CD8-positive, alpha-beta memory T cell (primary cell): ENCODE measurements at places on chromosomes 2 and 18.

DNA sequence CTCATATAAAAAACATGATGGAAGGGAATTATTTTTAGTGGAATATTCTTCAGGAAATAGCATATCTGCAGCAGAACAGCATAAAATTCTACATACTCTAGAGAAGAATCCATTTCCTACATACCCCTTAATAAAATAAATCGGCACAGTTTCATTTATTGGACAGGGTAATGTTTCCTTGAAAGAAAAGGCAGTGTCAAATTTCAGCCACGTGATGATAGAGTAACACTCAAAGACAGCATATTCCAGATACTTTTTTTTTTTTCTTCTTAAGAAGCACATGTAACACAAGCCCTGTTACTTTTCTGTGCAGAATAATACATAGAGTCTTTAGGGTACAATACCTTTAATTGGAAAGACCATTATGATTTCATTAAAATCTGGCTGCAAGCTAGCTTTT, 204.4 kb downstream of the SRBD1 start:
- DNase-seq, result no peak

DNA sequence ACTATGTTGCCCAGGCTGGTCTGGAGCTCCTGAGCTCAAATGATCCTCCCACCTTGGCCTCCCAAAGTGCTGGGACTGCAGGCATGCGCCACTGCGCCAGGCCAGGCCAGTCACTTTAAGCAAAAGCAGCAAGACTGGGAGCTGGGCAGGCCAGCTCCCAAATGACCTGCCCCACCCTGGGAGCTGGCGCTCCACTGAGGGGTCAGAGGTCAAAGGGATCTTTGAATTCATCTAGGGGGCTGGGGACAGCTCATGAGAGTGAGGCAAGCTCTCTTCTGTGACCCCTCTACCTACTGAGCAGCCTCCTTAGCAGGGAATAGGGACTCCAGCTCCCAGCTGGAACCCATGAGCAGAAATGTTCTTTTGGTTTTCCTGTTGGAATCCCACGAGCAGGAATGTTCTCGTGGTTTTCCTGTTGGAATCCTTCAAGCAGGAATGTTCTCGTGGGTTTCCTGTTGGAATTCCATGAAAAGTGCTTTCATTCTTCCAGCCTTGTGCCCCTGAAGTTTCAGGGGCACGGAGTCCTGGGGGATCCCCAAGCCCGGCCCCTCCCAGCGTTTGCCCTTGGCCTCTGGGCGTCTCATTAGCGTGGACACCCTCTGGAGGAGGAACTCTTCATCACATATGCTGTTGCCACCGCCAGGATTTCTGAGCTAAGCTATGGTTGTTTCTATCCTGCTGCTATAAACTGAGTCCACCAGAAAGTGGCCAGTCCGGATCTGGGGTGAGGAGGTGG, 162.0 kb upstream of the HAAO start:
- no peak for DNase-seq

DNA sequence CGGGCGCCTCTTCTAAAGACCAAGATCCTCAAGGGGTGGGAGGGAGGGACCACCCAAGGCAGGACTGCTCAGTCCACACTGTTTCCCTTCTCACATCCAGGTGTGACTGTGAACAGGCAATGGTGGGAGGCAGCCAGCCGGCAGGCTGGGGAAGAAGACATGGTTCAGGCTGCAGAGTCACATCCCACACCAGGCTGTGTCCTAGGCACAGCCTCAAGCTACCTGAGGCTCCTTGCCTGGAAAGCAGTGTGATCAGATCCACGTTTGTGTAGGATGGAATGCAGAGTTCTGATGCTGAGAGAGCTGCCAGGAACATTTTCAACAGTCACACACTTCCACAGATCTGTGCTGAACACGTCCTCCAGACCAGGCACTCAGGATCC, 16.4 kb downstream of the SLC66A2 start:
- DNase-seq, result no peak

GRCh38 chr2:128622371-128622770, 303.7 kb upstream of the HS6ST1 start:
- no peak for DNase-seq

DNA sequence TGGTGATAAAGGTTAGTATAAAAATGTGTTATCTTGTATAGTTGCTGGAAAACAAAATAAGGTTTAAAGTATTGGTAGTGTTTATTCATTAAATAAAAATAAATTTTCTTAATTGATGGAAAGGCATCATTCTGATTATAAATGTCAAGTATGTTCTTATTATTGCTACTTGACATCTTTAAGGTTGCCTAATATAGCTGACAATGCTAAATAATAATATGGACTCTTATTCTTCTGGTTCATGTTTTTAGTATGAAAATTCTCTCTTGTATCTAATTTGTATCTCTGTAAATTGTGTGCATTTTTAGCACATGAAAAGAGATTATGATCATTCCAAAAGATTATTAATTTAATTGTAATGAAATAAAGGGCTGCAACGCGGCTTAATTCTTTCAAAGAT, 25.0 kb downstream of the RBM44 start:
- DNase-seq, result no peak

- DNase-seq, result no peak
Observed at GRCh38 chr2:239262484-239263230, 138.2 kb downstream of the HDAC4 start.

DNA sequence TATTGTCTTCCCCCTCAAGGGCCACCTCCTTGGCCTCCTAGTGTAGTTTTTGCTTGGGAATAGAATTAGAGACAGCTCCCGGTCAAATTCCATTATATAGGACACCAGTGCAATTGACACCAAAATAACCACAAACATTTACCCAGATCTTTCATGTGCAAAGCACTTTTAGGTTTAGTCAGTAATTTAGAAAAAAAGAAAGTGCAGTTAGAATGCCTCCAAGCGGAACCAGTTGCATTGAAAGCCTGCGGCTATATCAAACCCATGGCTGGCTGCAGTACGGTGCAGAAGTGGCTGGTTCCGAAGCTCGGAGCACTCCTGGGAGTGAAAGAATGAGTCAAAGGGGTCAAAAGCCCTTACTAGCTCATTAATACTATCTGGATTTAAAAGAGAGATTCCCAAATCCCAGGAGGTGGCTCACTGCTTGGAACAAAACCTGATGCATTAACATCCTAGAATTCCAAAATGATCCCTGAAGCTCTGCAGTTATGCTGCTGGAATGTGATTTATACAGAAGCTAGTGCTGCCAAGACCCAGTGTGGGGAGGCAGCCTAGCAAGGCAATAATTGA, 432.2 kb upstream of the KLHL29 start:
- DNase-seq, result no peak

DNA sequence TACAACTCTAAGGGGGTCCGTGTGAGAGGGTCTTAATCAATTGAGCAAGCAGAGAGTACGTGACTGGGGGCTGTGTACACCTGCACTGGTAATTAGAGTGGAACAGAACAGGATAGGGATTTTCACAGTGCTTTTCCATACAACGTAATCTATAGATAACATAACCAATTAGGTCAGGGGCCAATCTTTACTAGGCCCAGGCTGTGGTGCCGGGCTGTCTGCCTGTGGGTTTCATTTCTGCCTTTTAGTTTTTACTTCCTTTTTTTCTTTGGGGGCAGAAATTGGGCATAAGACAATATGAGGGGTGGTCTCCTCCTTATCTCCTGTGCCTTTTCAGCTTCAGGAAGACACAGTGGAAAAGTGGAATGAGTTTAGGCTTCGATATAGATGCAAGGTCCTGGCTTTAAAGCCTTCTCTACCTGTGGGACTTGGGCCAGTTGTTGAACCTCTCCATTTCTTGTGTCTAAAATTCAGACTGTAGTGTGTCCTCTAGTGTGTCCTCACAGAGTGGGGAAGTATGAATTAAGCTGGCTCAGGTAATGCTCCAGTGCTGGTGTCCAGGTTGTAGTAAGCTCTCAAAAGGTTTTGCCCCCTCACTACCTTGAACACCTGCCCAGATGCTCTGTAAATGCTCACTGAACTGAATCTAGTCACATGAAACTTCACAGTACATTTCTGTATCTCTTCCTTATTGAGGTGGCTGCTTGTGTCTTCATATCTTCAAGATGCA, 422.8 kb downstream of the SETBP1 start:
- no peak for DNase-seq

DNA sequence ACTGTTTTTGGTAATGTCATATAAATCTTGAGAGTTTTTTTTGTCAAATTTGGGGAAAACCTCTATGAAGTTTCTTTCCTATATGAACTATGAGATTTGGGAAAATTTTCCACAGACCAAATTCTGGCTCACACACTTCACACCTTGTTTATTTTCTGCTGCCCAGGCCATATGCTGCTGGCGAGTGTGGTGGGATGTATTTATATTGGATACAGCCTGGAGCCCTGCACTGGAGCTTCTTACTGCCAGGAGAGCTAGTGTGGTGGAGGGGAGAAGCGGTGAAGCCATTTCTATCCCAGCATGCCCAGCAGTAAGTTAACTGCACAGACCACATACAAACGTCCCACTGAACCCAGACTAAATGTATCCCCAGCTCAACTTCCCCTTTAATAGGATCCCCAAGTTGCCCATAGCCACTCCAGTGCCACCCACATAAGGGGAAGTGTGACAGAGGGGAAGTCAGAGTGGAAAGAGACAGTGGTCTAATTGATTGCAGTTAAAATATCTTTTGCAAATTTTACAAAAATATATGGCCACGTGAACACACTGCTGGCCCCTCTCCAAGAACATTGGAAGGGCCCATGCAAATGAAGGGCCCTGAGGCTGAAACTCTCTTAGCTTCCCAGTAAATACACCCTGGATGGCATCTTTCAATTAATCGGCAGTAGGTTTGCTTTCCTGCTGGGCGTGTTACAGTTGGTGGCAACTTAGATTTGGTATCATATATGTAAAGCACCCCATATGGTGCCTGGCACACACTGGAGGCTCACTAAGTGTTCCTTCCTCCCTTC, 146.6 kb upstream of the ITGA6 start:
- DNase-seq, result no peak

GRCh38 chr2:73762571-73762970, 17.3 kb downstream of the DUSP11 start:
- no peak for DNase-seq

DNA sequence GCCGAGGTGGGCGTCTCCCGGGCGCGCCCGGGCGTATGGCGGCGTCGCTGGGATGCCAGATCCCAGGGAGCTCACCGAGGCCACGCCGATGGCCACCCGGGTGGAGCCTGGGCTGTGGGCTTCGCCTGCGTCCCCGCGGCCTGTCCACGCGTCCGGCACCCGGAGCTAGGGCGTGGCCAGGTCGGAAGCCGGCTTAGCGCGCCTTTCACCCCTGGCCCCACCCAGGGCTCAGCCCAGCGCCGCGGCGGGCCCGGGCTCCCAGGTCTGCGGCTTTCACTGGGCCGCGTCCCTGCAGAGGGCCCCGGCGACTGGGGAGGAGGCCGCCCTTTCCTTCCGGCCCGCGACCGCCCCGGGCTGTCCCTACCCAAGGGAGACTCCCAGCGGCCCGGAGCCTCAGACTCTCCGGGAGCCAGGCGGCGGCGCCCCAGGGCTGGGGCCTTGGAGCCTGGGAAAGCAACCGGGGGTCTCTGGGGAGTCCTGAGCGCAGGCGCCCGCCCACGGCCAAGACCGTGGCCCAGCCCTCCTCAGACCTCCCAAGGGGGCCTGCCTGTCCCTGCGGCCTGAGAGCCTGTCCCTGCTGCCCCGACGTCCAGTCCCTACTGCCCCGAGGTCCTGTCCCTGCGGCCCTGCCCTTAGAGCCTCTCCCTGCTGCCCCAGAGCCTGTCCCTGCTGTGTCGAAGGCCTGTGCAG, 36.3 kb upstream of the ITM2C start:
- no peak for DNase-seq

- no peak for DNase-seq
Observed at GRCh38 chr2:929011-929735, 21.5 kb upstream of the SNTG2 start.

DNA sequence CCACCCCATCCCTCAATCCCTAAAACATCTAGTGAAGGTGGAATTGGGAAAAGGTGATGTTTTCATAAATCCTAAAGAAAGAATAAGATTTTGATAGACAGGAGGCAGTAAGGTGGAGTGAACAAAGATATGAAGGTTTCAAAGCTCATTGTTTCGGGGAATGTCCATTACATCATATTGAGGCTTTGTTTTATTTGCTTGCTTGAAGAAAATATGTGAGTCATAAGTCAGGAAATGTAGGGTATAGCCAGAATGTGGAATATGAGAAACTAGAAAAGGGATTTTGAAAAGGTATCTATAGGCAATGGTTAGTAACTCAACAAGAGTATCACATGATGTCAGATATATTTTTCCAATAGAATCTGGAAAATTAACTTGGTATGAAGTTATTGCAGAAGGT, 1178.5 kb upstream of the ACVR2A start:
- DNase-seq, result no peak

DNA sequence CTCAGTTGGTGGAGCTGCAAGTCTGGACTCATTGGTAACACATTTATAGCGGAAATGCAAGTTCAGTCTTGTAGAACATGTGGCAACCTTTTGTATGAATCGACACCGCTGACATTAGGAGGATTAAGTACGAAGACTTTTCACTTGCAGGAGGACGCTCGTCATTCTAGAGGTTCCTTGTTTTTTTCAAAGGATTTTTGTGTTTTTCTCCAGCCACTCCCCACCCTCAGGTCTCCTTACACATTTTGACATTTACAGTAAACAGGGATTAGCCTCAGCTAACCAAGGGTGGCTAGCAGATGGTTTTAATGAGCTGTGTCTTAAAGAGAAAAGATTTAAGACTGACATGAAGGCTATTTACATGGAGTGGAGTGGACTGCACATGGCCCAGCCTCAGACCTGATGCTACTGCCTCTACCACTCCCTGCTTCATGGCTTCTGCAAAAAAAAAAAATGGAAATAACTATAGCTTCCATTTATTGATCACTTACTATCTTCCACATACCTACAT, 173.8 kb downstream of the TRIB2 start:
- DNase-seq, result no peak

- DNase-seq, result no peak
Observed at GRCh38 chr2:15990151-15991101, 50.1 kb downstream of the MYCN start.
